ENCODE measurements at places on chromosomes 1 and 21.

DNA sequence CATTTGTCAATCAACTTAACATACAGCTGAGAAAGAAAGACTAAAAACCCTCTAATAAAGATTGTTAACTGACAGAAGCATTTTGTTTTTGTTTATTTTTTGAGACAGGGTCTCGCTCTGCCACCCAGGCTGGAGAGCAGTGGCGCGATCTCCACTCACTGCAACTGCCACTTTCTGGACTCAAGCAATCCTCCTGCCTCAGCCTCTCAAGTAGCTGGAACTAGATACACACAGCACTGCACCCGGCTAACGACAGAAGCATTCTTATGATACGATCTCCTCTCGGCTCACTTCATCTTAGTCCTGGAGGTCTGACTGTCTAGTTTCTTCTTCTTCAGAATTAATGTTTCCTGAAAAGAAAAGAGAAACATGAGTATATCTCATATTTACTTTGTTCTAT, 23.5 kb downstream of the RSPH1 start:
- no peak for DNase-seq

DNA sequence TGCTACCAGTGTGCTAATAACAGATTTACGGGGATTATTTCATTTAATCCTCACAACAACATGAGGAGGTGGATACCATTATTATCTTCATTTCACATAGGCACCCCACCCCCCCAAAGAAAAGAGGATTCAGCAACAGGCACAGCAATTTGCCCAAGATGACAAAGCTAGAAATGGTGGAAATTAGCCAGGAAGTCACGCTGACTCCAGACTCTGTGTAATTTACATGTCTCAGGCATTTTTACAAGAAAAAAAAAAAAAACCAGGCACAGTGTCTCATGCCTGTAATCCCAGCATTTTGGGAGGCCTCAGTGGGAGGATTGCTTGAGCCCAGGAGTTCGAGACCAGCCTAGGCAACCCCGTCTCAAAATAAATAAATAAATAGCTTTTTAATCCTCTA, 37.5 kb upstream of the PRDM2 start:
- DNase-seq, result no peak

- no peak for DNase-seq
These were observed 13.4 kb upstream of the NRIP1 start for GRCh38 chr21:15078180-15078579.

GRCh38 chr1:21703318-21703963, 34.3 kb upstream of the RAP1GAP start:
- DNase-seq, result no peak

GRCh38 chr1:196538473-196538872, 69.8 kb downstream of the KCNT2 start:
- DNase-seq, result no peak
